ENCODE measurements at places on chromosomes 7 and 10.

GRCh38 chr7:138238734-138239659, 162.7 kb downstream of the AKR1D1 start:
- no peak for DNase-seq

DNA sequence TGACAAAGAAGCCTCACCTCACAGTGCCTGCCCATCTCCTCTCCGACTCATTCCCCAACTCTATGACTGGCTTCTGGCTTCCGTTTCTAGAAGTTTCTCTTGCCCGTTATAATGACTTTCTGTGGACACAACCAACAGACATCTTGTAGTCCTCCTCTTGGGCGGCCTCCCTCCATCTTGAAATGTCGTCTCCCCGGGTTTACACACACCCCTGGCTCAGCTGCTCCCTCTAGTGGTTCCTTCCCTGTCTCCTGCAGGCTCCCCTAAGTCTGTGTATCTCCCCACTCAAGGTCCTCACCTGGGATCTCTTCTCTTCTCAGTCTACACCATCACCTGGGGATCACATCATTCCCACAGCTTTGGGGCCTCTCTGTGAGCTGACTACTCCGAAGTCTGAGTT, 123.4 kb upstream of the NEBL start:
- DNase-seq, result no peak

DNA sequence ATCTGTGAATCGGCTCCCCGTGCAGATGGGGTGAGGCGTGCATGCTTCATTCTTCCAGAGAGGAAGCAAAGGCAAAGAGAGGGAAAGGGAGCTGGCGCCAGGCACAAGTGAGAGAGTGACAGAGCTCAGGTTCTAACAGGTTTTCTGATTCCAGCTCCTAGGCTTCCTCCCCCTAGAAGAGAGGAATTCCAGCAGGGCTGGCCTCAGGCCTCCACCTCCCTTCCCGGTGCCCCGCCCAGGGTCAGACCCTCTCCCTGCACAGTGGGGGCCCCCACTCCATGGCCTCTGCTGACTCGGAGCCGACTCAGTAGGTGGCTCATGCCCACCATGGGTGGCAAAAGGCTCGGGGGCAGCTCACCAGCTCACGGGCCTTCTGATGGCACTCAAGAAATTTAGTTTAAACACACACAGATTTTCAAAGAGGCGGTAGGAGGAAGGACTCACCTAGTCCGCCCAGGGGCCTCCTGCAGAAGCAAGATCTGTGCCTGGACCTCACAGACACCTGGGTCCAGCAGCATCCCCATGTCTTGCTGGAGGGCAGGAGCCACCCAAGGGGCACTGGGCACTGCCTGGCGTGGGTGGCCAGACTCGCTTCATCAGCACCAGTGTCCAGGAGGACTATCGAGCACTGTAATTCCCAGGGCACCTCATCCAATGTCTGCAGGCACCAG, 183.5 kb downstream of the MAD1L1 start:
- no peak for DNase-seq

GRCh38 chr10:22554461-22555182, 159.8 kb downstream of the PIP4K2A start:
- no peak for DNase-seq

GRCh38 chr7:17440831-17441230, 142.4 kb downstream of the AHR start:
- no peak for DNase-seq

GRCh38 chr10:76177936-76178335, 746.5 kb downstream of the LRMDA start:
- DNase-seq, result no peak

DNA sequence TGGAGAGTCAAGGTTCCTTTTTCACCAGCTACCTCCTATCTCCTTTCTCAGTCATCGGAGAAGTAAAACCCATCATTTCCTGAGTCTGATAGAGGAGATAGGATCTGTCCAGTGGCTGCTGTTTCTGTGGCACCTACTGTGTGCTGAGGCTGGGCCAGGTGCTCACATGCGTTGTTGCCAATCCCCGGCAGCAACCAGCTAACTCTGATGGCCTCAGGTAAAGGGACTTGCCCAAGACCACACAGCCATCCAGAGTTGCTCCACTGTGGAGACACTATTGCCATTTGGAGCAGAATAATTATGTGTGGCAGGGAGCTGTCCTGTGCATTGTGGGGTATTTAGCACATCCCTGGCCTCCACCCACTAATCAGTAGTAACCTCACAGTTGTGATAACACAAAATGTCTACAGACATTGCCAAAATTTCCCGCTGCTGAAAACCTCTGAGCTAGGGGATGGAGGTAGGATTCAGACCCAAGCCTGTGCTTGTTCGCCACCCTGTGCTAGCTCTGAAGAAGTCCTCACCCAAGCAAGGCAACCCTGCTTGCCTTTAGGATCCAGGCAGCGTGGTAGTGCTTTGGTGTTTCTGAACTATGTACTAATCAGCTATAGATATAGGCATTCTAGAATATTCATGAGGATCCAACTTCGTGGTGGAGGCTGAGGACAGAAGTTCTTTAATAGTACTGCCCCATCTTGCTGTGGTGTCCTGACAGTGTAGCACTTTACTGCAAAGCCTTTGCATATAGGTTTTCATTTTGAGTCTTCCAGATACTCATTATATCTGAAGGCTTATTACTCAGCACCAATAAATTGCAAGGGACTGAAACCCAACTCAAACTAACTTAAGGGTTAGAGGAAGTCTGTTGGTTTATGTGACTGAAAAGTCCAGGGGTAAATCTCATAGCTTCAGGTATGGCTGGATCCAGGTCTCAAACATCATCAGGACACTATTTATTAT, 164.6 kb downstream of the GRK5 start:
- no peak for DNase-seq

- no peak for DNase-seq
Measured at GRCh38 chr10:100775871-100776270, 30.5 kb downstream of the PAX2 start.

GRCh38 chr10:14146025-14146424, 184.7 kb downstream of the FRMD4A start:
- no peak for DNase-seq

DNA sequence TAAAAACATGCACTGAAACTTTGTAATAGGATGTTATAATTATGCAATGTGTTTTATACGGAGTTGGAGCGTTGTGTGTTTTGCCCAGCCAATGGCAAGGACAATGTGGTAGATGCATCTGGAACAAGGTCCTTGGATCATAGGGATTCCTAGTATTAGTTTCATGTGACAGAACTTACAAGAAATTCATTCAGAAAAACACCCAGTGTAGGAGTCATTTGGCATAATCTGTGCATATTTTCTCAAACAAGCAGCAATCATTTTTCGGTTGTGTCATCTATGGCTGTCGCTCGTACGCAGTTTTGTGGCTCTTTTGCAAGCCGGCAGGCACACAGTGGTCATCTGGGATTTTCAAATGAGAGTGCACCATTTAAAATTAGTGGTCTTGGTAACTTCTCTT, 19.8 kb downstream of the CREB5 start:
- DNase-seq, result no peak

DNA sequence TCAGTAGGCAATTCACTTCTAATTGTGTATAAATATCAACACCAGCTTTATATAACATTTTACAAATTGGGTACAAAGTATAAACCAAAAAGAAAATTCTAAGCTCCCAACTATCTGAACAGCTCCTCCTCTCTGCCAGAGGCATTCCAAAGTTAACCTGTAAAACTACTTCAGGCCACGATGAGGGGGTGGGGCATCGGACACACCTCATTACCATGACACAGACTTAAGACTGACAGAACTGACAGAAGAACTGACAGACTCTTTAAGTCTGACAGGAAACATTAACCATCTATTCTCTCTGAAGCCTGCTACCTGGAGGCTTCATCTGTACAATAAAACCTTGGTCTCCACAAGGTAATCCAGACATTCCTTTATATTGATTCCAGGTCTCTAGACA, 12.3 kb downstream of the ESYT2 start:
- no peak for DNase-seq
